CD14-positive monocyte (primary cell): ENCODE measurements at places on chromosomes 5 and 9. TPM values are rescaled to one million over a fixed set of nuclear protein-coding genes. Genes with fewer than 3 reads are reported as not detected.

Gene GCNT4
- polyA plus RNA-seq, result not detected

Gene ACSL6
- not detected in 2 replicates for polyA plus RNA-seq

- H3K27ac ChIP-seq, result no peak overlapping the region
- DNase-seq, result no peak
- H3K4me3 ChIP-seq, result no peak overlapping the region
- no peaks in the 10 kb centered on the region for H3K27me3 ChIP-seq
- H3K4me1 ChIP-seq, result no peaks in the 10 kb centered on the region
These were observed 379.9 kb upstream of the ACO1 start for GRCh38 chr9:32004431-32005076.

DNA sequence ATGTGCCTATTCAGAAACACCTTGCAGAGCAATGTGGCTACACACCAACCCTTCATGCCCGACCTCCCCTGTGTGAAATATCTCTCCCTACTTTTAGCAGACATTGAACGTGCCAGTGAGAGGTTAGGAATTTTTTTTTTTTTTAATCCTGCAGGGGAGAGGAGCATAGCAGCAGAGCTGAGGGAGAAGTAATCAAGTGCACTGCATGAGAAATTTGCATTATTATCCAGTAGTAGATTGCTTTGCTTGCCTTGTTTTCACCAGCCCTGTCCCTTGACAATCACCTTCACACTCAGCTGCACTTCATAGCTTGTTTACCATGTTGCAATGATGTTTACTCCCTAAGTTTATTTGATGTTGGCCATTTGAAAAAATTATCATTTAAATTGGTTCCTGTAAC lies 489.6 kb upstream of the ZNF608 start:
- H3K4me3 ChIP-seq, result no peak overlapping the region
- no peak overlapping the region for H3K27ac ChIP-seq
- no peak for DNase-seq

DNA sequence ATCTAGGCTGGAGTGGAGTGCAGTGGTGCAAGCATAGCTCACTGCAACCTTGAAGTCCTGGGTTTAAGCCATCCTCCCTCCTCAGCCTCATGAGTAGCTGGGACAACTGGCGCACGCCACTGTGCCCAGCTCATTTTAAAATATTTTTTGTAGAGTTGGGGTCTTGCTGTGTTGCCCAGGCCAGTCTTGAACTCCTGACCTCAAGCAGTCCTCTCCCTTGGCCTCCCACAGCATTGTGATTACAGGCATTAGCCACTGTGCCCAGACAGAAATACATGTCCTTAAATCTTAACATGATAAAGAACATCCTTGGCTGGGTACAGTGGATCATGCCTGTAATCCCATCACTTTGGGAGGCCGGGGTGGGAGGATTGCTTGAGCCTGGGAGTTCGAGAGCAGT lies 6.7 kb downstream of the ZNF483 start:
- H3K27me3 ChIP-seq, result peaks cover 5% of the 10 kb centered on the region
- no peak overlapping the region for H3K27ac ChIP-seq
- no peak for DNase-seq
- H3K4me3 ChIP-seq, result no peak overlapping the region

- H3K27me3 ChIP-seq, result no peaks in the 10 kb centered on the region
- H3K4me3 ChIP-seq, result no peak overlapping the region
- no peak overlapping the region for H3K27ac ChIP-seq
- DNase-seq, result no peak
These were observed 163.8 kb downstream of the SEC61B start for GRCh38 chr9:99385814-99386279.

GRCh38 chr9:99821396-99822108 lies at the start of gene NR4A3:
TSS of gene NR4A3 (plus strand) at chr9:99821885. CDS start at chr9:99828043, 6,158 bp downstream.
- peak; percentile 99 for DNase-seq
- no peaks in the 10 kb centered on the region for H3K36me3 ChIP-seq
- H3K4me3 ChIP-seq, result peak within 1 kb of the TSS; percentile 58
- H3K4me1 ChIP-seq, result peaks cover 63% of the 10 kb centered on the region
- H3K27me3 ChIP-seq, result peaks cover 37% of the 10 kb centered on the region
- H3K27ac ChIP-seq, result peak within 1 kb of the TSS; percentile 75

DNA sequence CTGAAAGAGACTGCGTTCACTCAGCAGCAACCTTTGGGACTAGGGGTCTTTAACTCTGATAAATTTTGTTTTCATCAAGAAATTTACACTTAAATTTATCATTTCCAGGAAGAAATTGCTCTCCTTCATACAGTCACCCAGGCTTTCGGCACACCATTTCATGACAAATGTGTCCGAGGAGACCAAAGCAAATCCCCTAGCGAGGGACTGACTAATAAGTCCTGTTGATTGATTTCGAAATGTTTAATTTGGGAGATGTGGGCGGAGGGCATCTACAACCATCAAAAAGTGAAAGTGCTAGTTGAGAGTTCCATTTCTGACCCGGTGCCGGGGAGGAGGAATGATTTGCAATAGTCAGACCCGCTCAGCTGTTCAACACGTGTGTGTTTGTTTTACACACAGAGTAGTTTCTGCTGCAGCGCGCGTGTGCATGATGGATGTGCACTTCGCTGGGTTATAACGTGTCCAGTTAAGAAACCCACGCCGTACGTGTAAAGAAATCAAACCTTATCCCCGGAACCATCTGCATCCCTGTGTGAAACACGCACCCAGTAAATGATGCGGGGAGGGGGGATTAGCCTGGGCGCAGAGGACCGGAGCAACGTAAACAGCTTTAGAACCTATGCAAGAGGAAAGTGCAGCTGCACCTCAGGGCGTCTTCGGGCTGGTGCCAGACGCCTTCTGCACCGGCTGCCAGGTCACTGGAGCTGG lies 845 bp upstream of the NR4A3 start:
- H3K4me3 ChIP-seq, result peak overlapping the region; percentile 58
- peaks cover 64% of the 10 kb centered on the region for H3K4me1 ChIP-seq
- DNase-seq, result peak; percentile 89
- peak overlapping the region; percentile 94 for H3K27ac ChIP-seq
- H3K36me3 ChIP-seq, result no peaks in the 10 kb centered on the region

GRCh38 chr5:132425009-132425937 lies 55.8 kb downstream of the SLC22A5 start:
- peak overlapping the region; percentile 37 for H3K4me3 ChIP-seq
- peak; percentile 88 for DNase-seq
- peaks cover 100% of the 10 kb centered on the region for H3K4me1 ChIP-seq
- H3K36me3 ChIP-seq, result no peaks in the 10 kb centered on the region
